ENCODE measurements at places on chromosomes 7 and 10.

- DNase-seq = no peak
Observed at GRCh38 chr10:86345859-86346798, 20.5 kb downstream of the GRID1 start.

DNA sequence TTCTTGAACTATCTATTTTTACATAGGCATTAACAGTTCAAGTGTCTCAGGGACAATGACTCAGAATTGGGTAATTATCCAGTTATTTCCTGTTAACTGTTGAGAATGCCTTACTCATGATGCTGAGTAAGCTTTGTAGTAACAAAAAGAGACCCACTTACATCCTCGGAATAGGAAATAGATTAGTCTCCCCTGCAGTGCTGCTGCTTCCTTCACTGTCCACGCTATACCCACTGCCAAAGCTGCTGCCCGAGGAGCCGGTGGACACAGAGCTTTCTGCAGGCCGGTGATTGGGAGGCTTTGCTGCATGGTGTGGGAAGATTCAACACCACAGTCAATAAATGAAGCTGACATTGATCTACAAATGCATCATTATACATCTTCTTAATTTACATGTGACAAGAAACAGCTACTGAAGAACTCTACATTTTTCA is 357.1 kb downstream of the PCLO start:
- DNase-seq = no peak

GRCh38 chr10:4498711-4499251 is 327.2 kb upstream of the AKR1E2 start:
- DNase-seq = no peak

- no peak for DNase-seq
Observed at GRCh38 chr7:140595468-140596092, 45.0 kb downstream of the DENND2A start.

GRCh38 chr10:113524539-113525490 is 28.0 kb upstream of the HABP2 start:
- no peak for DNase-seq

DNA sequence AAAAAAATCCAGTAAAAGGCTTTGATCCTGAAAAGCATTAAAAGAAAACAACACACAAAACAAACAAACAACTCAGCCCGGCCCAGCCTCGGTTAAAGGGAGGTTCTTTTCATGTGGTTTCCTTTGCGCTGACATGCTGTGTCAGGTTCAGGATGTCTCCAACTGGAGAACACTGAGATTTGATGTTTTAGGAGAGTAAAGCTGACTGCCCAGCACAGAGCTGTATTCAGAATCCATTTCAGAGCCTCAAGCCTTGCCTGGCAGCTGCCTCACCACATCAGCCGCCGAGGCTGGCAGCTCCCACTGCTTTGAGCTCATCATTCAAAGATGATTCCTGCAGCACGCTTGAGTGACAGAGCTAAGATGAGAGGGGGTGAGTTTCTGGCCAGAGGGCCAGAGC is 205.8 kb upstream of the LYZL1 start:
- DNase-seq = no peak

DNA sequence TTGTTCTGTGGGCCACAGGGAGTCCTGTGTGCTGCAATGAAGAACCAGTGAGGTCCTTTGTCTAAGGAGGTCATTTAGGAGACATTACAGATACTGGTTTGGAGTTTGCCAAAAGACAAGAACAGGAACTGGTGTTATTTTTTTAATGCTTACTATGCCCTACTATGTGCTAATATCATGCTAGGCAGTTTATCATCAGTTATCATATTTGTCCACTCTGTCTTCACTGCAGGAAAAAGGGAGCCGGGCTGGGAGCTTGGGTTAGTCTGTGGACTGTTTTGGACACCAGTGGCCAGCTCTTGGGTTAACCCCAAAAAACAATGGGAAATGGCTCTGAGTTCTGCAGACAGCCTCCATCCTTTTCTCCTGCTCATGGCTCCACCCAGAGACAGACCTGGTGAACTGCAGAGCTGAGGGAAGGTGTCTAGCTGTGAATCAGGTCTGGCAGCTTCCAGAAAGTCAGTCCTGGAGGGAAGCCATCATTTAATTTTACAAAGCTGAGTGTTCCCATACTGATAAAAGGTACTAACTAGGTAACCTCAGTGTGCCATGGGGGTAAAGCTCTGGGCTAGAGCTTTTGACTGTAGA is 101.2 kb upstream of the ZNF746 start:
- DNase-seq = peak; percentile 63

DNA sequence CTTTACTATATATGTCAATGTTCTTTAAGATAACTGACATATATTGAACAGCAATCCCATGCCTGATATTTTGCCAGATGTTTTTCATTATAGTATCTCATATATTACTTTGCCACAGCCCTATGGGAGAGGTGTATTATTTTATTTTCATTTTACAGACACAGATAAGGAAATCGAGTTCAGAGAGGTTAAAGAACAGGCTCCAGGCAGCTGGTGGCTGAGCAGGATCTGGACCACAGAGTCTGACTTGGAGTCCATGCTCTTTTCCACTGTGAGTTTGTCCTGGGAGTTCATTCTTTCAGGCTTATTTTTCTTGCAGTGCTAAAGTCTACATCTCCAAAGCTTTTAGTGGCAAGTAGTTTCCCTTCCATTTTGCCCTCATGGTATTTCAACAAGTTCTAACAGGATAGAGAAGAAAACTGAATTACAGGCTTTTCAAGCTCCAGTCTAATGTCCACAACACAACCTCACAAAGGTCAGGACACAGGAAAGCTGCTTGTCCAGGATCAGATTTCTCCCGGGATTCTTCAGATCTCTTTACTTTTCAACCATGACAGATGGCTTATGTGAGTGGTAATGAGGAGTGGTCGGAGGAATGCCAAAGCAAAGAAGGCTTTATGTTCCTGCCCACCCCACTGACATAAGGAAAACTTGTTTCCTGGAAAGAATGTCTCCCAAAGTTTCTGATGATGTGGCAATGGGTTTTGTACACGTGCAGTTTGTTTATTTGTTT is 13.1 kb upstream of the SLC35B4 start:
- DNase-seq = no peak

DNA sequence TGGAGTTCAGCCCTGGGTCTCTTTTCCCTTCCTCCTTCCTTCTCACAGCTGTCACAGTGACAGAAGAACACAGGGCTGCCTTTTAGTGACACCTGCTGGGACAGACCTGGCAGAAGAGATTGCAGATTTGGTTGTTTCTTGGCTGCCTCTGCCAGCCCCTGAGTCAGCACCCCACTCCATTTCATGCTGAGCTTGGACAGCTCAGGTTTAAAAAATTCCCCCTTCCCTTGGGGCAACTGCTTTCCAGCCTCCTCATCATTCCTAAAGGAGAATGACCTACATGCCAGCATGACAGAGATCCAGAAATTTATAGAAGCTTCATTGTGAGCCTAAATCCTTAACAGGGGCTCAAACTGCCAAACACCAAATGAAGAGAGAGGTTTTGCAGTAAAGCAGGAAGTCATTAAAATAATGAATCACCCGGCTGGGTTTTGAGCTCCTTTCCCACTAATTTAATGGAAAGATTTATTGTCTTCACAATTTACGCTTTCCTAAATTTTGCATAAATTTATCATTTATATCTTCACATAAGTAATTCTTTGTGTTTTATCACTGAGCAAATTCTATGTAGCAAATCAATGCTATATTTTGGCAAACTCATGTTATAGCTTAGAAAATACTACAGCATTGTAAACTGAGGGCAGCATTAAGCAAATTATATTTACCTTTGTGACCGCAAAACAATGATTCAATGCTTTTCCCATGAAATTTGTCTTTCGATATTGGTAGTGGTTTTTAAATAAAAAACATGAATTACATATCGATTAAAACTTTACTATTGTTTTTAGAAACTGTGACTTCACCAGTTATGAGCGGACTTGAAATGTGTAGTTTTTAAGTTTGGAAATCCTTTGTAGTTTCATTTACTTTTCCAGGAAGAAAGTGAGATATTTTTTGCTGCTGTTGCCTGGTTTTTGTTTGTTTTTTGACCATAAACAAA is 399.5 kb upstream of the ANKRD30A start:
- DNase-seq = no peak

- no peak for DNase-seq
Observed at GRCh38 chr7:50591480-50592438, 26.6 kb upstream of the DDC start.

GRCh38 chr10:131141207-131141606 is 170.3 kb downstream of the TCERG1L start:
- DNase-seq = no peak

DNA sequence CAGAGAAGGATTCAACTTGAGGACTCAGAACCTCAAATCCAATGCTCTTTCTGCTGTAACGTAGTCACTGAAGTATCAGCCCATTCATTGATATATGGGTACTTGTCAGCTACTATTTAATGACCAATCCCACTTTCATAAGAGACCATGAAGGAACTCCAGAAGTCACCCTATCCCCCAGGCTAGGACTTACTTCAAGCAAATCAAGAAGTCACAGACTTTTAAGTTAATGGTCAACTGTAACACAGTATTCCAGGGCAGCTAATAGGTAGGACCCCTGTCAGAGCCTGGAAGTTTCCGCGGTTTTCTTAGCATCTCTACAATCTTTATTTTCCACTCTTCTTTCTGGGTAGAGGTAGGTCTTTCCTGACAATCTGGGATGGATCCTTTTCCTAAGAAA is 269.9 kb downstream of the POU6F2 start:
- no peak for DNase-seq

DNA sequence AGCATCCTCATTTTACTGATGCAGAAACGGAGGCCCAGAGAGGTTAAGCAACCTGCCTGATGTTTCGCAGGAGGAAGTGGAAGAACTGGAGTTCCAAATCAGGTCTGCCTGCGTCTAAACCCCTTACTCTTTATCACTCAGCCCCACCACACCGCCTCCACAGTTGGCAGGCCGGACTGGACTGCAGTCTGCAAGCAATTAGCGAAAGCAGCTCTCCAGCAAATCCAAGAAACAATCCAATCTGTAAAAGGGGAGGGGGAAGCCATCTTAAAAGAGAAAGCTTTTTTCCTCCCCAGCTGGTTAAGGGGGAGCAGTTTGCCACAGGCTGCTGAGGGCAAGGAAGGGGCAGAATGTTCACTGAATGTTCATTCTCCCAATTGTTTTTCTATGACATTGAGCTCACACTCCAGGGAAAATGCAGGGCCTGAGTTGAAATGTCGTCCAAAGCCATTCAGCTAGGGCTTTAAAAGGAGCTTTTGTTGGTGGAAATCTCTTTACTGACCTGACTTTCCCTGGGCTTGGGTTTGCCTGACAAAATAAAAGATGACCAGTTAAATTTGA is 350.1 kb downstream of the RNLS start:
- DNase-seq = no peak

GRCh38 chr7:107967420-107967819 is 35.5 kb downstream of the LAMB1 start:
- DNase-seq = no peak

GRCh38 chr7:1370738-1371137 is 88.5 kb downstream of the MICALL2 start:
- no peak for DNase-seq

DNA sequence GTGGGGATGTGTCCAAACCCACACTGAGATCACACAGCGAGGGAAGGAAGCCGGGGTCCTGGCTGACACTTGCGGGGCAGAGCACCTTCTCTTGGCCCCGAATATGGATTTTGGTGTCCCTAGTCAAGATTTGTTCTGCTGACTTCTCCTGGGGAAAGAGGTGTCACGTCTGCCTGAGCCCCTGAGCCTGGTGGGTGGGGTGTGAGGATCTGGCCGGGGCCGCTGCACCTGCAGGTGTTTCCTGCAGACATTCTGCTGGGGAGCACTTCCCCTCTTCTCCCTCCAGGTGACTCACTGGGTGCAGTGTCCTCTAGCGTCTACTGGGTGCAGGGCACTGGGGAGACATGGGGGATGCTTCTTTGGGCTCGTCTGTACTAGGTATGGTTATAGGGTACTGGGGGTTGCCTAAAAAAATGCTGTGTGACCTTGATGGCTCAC is 99.2 kb downstream of the GRK5 start:
- peak; percentile 83 for DNase-seq

DNA sequence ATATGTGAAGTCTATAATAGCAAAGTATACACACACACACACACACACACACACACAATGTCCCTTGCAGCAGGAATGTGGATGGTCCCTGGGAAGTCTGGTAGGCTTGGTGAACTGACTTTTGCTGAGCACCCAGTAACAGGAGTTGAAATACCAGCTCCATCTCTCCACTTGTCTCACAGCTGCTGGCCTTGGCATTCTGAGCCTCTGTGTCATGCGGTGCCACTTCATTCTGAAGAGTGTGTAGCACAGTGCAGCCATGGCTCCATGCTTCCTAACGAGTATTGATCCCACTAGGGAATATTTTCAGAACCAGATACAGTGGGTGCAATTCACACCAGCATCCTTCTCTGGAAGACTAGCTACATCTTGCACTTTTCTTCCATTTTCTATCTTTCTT is 192.4 kb downstream of the ADARB2 start:
- no peak for DNase-seq

GRCh38 chr7:44380189-44380830 is 54.9 kb upstream of the CAMK2B start:
- DNase-seq = no peak

DNA sequence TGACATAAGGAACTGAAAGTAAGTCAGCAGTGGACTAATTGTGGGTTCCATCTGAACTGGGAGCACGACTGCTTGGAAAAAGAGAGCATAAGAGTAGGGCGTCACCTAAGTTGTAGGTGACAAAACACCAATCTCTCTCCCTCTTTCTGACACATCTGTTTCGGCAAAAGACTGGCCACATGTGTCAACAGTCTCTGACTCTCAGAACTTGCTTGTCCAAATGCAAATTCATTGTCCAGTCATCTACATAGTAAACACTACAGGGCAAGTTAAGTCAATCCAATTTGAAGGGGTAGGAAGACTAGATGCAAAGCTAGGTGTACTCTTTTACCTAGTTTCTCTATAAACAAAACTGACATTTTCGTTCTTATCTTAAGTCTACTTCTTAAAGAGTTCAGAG is 87.7 kb downstream of the ZNF438 start:
- DNase-seq = no peak

DNA sequence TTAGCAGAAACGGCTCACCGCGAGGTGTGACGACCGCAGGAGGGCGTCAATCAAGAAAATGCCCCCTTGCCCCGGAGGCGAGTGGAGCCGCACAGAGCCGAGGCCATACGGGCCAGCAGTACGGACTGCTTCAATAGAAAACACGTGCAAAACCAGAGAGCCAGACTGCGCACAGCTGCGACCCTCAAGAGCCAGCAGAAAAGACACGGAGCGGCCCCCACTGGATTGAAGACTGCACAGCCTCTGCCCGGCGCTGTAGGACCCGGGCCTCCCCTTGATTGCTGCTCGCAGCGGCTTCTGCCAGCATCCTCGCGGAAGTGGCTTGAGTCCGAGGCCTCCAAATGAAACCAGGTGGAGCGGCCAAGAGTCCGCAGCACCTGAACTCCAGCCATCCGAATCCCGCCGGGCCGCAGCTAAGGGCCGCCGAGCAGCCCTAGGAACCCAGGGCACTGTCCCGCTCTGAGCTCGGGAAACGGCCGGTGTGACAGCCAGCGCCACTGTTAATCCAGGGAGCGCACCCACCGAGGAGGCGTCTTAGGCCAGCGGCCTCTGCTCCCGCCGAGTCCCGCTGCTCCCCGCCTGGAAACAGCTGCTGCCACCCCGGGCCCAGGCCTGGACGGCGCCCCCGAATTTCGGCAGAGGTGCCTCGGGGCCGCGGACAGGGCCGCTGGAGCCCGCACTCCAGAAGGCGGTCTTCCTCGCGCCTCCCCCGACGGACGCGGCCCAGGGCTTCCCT is 660 bp upstream of the HHEX start:
- peak; percentile 29 for DNase-seq
